ENCODE measurements at places on chromosomes 7 and 10.

DNA sequence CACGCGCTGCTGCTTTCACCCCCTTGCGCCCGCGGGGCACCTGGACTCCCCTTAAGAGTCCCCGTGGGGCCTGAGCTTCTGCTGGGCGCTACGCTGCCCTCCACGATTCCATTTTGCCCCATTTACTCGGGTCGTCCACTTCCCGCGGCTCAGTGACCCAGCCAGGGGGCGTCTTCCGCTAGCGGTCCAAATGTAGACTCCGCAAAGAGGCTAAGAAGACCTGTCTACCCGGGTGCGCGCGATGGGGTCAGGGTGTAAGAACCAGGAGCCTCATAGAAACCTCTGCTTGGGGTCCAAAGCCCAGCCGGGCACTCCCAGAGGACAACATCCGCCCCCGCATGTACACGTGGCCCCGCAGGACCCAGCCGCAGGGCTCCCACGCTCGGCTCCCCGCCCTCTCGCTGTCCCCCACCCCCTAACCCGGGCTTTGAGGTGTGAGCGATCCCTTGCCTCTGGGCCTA is 5.2 kb upstream of the HMX2 start:
- no peak for DNase-seq

DNA sequence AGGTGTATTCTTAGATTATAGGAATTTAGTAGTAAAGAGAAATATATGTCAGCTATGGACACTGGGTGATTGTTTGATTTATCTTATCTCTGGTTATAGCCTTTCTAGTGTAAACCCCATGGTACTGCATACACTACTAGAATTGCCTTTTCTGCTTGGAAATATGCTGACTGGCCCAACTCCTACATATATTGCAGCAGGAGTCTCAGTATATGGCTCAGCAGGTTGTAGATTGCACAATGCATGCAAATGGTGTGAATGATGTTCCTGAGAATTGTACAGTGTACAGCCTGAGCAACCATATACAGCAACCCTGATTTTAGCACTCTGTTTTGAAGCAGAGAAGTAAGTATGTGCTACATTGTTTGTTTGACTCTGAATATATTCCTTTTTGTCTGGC is 153.4 kb upstream of the NPY start:
- no peak for DNase-seq

DNA sequence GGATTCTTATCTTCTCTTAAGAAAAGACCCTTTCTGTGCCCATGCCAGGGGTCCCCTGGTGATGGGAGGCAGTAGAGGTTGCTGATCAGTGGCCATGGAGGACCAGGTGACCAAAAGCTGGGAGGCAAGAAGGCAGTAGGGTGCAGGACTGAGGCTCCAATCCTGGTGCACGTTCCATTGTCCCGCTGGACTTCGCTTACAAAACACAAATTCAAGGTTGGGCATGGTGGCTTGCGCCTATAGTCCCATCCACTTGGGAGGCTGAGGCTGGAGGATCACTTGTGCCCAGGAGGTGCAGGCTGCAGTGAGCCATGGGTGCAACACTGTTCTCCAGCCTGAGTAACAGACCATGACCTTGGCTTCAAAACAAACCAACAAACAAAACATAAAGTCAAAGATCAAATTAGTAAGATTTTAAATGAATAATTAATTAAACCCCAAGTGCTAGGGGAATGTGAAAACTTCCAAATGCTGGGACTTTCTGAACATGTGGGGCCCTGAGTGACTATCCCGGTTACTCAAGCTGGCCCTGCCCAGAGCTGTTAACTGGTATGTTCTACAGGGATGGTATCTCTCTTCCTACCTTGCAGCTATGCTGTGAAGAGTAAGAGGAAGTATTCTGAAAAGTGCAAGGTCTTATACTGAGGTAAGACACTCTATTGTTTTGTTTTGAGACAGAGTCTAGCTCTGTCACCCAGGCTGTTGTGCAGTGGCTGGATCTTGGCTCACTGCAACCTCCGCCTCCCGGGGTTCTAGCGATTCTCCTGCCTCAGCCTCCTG is 97.6 kb downstream of the LYZL2 start:
- DNase-seq, result no peak

DNA sequence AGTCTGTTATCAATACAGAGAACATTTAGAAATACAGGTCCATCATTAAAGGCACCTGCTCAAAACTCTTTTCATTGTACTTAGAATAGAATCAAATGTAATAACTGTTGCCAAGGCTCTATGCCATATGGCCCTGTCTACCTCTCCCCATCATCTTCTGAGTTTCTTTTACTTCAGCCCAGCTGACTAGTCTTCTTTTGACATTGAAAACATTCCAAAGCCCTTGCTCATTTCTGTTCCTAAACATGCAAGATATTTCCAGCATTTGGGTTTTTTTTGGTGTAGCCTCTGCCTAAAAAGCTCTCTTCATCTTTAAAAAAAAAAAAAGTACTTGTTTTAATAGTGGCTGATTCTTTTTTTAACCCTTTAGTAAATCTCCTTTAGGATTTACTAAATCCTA is 165.5 kb upstream of the SMIM30 start:
- no peak for DNase-seq

- no peak for DNase-seq
Observed at GRCh38 chr10:48232717-48233447, 41.6 kb downstream of the FRMPD2 start.

GRCh38 chr10:110641256-110641655 is 2.9 kb upstream of the RBM20 start:
- DNase-seq, result no peak

DNA sequence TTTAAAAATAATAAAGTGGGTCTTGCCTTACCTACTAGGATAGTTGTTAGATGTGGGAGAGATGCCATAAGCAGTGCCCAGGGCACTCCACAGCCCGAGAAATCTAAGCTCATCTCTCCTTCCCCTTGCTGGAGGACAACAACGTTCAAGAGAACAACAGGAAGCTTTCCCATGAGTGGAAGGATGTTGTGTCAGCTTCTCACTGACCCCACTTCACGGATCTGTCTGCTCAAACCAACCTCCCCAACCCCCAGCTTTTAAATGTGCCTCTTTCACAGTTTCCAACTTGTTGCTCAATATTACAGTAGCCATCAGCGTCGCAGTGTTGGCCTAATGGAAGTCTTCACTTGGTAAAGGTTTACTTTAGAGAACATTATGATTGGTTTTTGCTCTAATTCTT is 72.1 kb downstream of the PTPRE start:
- DNase-seq, result no peak

DNA sequence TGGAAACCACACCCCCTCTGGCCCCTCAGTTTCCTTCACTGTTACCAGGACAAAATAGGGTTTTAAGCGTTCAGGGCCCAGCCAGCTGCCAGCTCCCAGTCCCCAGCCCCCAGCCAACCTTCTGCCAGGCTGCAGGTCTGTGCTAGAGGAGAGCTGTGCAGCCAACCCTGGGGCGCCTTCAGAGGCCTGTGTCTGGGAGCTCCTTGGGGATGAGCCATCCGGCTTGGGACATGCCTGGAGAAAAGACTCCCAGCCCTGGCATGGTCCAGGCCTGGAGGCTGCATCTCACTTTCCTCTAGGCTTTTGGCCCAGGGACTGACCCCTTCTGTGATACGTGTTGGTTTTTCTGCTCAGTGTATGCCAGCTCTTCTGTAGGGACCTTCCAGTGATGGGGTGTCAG is 487.6 kb upstream of the MGMT start:
- no peak for DNase-seq

- DNase-seq, result no peak
Observed at GRCh38 chr10:93032809-93033137, 27.8 kb upstream of the CYP26C1 start.

DNA sequence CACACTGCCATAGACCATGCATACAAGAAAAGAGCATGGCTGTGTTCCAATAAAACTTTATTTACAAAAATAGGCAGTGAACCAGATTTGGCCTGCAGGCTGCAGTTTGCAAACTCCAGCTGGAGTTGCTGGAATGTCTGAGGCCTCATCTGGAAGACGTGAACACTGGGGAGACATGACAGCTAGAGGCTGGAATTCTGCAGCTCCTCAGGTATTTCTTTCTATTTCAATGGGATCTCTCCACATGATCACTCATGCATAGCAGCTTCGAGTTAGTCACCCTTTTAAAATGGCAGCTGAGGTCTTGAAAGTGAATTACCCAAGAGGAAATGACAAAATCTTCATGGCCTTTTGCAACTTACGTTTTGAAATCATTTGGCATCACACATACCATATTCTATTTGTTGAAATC is 52.6 kb upstream of the BET1 start:
- DNase-seq, result no peak

DNA sequence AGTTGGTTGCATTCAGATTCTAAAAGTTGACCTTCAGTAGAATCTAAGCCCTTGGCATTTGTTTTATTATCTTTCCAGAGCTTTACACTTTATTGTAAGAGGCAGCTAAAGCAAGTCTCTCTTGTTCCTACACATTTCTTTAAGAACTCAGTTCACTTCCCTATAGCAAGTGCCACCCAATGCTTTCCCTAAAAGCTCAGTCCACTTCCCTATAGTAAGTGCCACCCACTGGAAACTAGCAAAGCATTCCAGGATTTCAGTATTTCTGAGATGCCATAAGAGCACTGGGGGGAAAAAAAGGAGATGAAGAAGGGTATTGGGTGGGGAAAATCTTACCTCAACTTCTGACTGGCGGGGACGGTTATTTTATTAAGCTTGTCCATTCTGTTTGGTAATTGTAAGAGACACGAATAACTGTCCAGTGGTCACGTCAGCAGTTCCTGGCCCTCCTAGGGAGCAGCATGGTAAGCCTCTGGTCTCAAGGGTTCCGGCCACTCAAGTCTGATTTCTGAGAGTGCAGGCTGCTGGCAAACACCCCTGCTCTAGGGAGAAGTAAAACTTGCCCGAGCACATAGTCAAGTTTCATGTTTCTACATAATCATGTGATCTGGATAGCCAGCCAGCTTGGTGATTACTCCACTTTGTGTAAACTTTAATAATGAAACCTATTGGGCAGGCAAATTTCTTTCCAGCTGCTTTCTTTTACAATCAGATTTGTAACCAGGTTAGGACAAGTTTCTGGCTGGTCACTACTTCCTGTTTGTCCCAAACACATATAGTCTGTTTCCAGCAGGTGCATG is at the start of gene BLNK:
Gene BLNK, minus strand, starts transcription at position 554 of the 800 bp plus-strand sequence. Its CDS starts 171 bp downstream, at position 383.
- DNase-seq, result no peak

- DNase-seq, result no peak
Observed at GRCh38 chr10:109205929-109206585, 717.3 kb downstream of the XPNPEP1 start.

GRCh38 chr10:133388236-133388972 is 5.6 kb upstream of the MTG1 start:
- DNase-seq, result peak; percentile 1

- DNase-seq, result no peak
Observed at GRCh38 chr10:113704637-113705343, 25.1 kb downstream of the CASP7 start.

GRCh38 chr10:6642876-6643275 is 62.8 kb upstream of the PRKCQ start:
- DNase-seq, result no peak

DNA sequence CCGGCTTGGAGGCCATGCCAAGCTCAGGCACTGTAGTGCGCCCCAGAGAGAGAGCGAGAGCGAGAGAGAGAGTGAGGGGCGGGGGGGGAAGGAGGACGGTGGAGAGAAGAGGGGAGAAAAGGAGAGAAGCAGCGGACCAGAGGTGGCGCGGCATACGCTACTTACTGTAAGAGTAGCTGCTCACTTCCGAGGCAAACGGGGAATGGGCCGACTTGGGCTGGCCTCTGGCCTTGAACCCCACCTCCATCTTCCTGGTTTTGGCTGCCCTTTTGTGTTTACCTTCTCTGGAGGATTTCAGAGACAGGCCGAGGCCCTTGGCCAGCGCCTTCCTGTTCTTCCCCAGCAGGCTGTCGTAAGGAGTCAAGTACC is 66.9 kb downstream of the TNRC18 start:
- no peak for DNase-seq

DNA sequence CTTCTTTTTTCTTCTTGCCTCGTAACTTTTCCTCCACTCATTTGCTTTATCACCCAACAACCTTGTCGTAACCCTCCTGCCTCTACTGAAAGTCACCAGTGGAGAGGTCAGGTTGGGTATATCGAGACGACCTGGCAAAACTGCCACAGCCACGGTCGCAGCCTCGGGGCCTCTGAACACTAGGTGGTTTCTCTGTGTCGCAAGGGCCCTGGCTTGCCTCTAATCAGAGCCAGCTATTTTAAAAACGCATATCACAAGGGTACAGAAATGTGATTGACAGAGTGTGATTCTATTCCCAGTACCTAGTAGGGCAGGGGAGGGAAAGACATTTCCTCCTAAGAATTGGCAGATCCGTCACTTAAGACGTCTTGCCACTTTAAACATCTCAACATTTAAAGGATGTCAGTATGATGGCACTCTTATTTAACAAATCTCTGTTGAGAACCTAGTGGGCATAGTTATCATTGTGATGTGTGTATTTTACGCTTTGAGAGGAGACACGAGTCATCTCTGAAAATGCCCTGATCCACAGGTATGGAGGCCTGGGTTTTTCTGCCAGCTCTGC is 197.5 kb downstream of the ARHGAP21 start:
- DNase-seq, result no peak

DNA sequence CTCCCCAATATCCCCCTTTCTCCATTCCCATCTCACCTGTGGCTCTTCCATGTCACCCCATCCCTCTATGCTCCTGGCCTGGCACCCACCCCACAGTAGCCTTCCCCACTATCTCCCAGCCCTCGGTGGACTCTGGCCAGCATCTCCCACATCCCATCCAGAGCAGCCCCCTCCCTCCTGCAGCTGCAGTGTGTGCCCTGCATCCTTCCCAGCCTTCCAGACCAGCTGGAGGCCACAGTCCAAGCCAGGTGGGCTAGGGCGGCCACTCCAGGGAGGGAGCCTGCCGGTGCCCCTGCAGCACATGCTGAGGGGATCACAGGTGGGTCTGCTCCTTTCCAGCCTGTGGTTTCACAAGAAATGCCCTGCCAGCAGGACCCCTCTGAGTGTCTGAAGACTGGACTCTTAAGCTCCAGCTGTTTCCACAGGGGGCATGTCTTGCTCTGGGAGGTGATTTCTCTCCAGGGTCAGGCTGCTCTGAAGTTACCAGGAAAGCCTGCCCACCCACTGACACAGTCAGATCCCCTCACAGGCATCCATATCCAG is 90.9 kb upstream of the PPIF start:
- DNase-seq, result no peak

DNA sequence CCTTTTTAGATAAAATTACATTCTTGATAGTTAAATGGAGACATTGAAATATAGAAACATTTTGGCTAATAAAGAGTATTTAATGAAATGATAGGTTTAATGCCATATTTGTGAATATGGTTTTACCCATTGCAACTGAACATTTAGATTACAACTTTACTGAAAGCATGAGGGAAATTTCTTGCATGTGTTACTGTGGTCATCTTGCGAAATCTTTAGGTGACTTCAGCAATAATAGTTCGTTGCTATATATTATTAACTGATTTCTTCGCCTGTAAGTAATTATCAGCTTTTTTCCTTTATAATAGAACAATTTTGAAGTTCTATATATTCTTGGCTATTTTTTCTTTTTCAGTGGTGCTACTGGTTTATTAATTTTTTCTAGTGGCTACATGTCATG is 83.2 kb downstream of the MLLT10 start:
- no peak for DNase-seq

GRCh38 chr7:2120251-2120660 is 112.5 kb downstream of the MAD1L1 start:
- DNase-seq, result no peak
